ENCODE measurements at places on chromosomes 16 and 17. TPM values are rescaled to one million over a fixed set of nuclear protein-coding genes. Genes with fewer than 3 reads are reported as not detected.
A peak's percentile ranks its signal among the peaks of the same experiment; 100 is the strongest.

Gene PDP2
- 2.1 TPM for polyA plus RNA-seq

- DNase-seq = no peak
Observed at GRCh38 chr16:5058476-5058875, 7.3 kb downstream of the C16orf89 start.

GRCh38 chr17:76660656-76661042 is 17.1 kb upstream of the ST6GALNAC1 start:
- no peak for DNase-seq

Gene RAP1GAP2
- 3.7 TPM for polyA plus RNA-seq

DNA sequence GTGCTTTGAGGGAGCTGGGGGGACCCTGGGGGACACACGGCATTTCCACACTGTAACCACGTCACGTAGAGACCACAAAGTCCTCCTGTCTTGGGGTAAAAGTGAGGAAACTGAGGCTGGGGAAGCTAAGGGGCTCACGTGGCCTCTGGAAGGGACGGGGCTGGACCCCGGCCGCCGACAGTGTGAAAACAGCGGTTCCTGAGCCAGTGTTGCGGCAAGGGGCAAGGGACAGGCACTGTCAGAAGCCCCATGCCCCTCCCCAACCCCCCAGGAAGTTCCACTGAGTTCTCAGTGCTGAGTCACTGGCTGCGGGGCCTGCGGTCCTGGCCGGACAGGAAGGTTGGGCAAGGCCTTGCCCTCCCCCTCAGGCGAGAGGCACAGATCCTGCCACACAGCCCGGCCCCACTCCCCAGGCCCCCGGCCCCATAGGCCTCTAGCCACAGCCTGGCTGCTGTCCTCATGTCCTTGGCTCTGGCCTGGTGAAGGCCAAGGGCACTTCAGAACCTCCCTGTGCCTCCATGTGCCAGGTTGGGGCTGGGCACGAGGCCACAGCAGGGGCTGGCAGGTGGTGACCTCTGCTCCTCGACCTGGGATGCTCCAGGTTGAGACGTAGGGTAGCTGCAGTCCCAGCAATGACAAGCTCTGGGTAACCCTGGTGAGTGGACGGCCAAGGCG is 5.0 kb upstream of the CCDC57 start:
- DNase-seq = no peak

DNA sequence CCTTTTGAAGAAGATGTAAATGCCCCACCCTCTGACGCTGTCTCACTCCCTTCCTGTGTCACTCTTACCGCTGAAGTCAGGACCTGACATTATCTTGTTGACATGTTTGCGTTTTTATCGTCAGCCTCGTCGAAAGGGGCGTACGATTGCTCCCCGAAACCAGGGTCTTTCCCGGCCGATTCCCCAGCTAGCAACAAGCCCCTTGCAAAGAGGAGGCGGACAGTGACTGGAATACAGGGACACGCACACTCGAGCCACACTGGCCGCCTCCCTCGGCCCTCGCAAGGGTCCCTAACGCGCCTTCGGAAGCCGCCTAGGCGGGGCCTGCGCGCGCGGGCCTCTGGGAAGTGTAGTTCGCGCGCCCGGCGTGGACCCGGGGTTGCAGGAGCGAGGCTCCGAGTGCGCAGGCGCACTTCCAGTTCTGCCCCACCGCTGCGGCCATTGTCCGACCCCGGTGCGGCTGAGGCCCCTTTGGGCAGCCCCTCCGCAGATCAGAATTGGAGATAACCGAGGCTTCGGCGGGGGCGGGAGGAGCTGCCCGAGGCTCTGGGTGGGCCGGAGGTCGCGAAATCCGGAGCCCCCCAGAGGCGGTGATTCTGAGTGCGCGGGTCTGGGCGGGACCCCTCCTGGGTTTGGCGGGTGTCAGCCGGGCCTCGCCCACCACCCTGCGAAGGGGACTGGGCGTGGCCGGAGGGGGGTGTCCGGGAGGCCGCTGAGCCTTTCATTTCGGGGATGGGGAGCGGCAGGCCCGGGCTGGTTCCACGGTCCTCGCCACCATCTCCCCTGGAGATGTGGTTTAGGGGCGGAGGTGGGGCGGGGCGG is at the start of gene ZFP90:
Gene ZFP90, plus strand, starts transcription at position 412 of the 822 bp plus-strand sequence. CDS start 502 bp downstream, outside the sequence.
- peak; percentile 87 for DNase-seq

- peak; percentile 96 for DNase-seq
Observed at GRCh38 chr16:11255737-11256660, at the start of gene SOCS1. SOCS1 (minus strand) TSS chr16:11256204; CDS start chr16:11255478, 726 bp downstream.

- DNase-seq = no peak
Observed at GRCh38 chr17:43813386-43813785, 19.6 kb downstream of the MPP3 start.

- no peak for DNase-seq
Observed at GRCh38 chr16:28068976-28069375, 5.5 kb upstream of the GSG1L start.

Gene PRSS8
- 0.46 TPM for polyA plus RNA-seq

DNA sequence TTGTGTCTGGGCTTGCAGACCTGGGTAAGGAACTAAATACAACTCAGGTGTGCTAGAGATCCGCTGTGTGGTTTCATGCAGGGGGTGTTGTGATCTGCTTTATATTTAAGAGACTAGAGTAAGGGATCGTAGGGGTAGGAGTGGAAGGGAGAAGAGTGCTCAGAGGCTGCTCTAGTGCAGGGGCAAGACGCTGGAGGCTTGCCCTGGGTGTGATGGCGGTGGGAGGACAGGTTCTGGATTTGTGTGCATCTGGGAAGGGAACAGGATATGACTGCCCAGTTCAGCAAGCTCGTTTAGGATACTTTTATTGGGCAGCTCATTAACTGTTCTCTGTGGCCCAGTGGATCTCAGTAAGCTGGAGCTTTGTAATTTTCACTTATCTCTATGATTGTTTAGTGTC is 47.6 kb downstream of the RPTOR start:
- no peak for DNase-seq

Gene TEX14
- polyA plus RNA-seq = 3.6 TPM

Measured in muscle of back (tissue), 13 donors.